ENCODE measurements at places on chromosomes 1 and 21.

DNA sequence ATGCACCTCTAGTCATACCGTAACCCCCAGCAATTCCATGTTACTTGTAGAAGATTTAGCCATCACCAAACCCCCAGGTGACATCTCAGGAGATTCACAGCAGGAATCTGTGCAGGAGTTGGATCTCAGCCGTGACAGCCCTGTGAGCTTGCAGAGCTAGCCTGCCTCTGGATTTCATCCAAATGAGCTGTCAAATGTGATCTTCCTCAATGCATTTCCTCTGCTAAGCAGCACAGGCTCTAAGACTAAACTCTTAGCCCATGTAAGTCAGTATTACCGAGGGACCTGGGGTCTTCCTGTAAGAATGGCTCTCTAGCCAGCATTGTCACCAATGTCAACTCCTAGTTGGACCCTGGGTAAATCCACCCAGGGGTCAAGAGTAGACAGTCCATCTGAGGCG, 41.7 kb downstream of the UMODL1 start:
- DNase-seq = no peak

DNA sequence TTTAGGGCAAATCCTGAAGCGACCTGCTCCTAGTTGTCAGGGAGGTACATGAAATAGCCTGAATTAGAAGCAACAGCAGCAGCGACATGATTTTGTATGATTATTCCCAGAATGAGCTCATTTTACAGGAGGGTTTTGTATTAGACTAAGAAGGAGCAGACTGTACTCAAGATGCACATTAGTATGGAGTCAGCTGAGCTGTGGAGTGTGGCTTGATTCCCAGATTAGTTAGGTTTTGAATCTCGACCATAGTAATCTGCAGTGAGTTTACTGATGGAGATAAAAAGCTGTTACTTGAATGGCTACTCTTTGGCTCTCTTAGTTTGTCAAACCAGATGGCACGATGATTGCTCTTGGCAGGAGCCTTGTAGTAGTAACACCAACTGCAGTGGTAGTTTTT, 143.1 kb downstream of the PHTF1 start:
- no peak for DNase-seq

GRCh38 chr1:111967067-111967690, 22.3 kb downstream of the KCND3 start:
- DNase-seq = no peak

- DNase-seq = no peak
These were observed 56.5 kb downstream of the TOMM20 start for GRCh38 chr1:235072096-235072495.

- no peak for DNase-seq
These were observed 179.7 kb upstream of the C1orf174 start for GRCh38 chr1:4079815-4080214.

- no peak for DNase-seq
These were observed 68.5 kb downstream of the NIBAN1 start for GRCh38 chr1:184905601-184906322.

DNA sequence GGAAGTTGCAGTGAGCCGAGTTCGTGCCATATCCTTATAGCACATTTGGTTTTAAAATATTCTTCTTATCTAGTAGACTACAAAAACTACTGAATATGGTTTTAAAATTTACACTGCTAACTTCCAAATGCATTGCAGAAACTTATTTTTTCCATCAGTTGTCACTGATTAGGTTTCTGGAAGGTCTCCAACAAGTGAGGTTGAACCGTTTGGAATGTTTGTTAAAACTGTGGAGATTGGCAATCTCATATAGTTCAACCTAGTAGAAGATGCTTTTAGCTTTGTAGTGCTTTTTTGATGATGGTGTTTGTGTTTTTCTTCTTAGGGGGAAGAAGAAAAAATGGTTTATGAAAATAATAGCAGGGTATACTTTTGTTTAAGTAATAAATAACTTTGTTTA, 12.9 kb downstream of the CENPF start:
- no peak for DNase-seq

- DNase-seq = no peak
These were observed 91.3 kb downstream of the ATP5PO start for GRCh38 chr21:33824156-33824941.

- no peak for DNase-seq
These were observed 193.0 kb downstream of the FASLG start for GRCh38 chr1:172851856-172852255.

GRCh38 chr1:206912445-206913095, 9.2 kb downstream of the FCMR start:
- no peak for DNase-seq

DNA sequence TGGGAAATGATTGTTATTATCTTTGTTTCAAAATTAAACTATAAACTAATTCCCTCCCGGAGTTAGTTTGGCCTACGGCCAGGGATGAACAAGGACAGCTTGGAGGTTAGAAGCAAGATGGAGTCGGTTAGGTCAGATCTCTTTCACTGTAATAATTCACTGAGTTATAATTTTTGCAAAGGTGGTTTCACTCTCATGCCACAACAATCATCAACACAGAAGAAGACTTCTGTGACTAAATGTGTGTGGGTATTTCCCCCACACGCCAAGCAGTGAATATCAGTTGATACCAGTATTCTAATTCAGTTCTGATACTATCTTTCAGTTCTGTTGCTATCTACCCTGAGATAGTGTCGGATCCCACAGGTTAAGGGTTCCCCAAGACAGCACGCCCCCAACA, 215.1 kb downstream of the S1PR1 start:
- no peak for DNase-seq

DNA sequence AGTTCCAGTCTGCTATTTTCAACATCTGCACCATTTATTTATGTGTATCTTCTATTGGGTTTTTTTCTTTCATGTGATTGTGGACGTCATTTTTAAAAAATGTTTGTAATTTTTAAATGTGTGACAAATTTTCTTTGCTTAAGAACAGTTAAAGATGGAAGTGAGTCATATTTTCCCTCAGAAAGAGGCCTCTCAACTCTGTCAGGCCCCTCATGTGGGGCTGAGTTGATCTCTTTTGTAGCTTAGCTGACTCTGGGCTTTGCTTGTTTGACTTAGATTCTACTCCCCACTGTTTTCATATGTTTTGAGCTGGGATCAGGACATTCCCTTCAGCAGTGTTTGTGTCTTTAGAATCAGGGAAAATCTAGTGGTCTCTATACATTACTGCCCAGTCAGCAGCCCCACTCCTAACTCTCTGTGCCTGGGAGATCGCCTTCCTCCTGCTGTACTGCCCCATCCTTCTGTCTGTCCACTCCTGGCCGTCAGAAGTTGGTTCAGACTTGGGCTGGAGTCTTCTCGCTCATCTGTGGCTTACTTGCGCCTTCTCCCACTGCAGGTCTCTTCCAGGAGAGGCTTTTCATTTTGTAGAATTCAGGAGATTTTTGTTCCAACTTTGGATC, 137.4 kb downstream of the DYRK1A start:
- DNase-seq = no peak

- no peak for DNase-seq
These were observed 57.5 kb upstream of the DISP3 start for GRCh38 chr1:11421443-11421842.

DNA sequence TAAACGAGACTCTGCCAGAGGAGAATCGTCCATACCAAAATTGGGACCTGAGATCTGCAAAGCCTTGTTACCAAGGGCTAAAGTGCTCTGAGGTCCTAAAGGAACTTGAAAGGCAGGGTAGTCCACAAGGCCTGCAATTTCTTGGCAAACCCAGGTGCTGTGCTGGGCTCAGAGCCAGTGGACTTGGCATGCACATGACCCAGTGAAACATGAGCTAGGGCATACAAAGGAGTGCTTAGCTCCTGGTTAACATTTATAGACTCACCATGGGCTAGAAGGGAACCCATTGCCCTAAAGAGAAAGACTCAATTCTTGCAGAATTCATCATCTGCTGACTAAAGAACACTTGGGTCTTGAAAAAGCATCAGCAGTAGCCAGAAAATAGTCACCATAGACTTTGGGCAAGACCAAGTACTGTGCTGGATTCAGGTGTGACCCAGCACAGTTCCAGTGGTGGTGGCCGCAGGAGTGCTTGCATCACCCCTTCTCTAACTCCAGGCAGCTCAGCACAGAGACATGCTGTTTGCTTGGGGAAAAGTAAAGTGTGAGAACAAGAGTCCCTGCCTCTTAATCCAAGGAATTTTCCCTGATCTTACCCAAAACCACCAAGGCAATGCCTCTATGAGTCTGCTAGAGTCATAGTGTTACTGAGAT, 1069.4 kb upstream of the ADGRL2 start:
- no peak for DNase-seq

GRCh38 chr1:115946116-115946515, 30.2 kb upstream of the SLC22A15 start:
- DNase-seq = no peak

- no peak for DNase-seq
These were observed 259.3 kb upstream of the SGIP1 start for GRCh38 chr1:66274634-66275033.

- no peak for DNase-seq
These were observed 3.7 kb downstream of the RAB25 start for GRCh38 chr1:156064615-156065014.

DNA sequence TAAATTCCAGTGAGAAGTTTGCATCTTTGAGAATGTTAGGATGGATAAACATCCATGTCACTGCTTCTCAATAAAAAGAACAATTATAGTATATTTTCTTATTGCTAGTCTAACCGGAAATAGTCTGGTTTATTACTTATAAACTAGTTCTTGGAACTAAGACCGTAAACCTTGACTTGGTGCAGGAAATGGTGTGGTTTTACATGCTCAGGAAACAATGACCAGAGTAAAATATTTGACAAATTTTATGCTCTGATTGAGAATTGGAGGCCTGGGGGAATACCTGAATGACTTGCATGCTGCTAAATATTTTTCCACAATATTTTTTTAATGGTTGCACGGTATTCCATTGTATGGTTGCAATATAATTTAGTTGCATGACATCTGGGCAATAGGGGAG, 76.3 kb downstream of the XCL2 start:
- DNase-seq = no peak

GRCh38 chr21:41727784-41728763, 38.8 kb downstream of the RIPK4 start:
- no peak for DNase-seq

DNA sequence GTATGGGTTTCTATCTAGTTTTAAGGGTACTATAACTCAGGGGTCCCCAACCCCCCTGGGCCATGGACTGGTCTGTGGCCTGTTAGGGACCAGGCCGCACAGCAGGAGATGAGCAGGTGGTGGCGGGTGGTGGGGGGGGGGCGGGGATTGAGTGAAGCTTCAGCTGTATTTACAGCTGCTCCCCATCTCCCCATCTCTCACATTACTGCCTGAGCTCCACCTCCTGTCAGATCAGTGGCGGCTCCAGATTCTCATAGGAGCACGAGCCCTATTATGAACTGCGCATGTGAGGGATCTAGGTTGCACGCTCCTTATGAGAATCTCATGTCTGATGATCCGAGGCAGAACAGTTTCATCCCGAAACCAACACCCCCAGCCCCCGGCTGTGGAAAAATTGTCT, 95.1 kb upstream of the SLC45A1 start:
- no peak for DNase-seq

DNA sequence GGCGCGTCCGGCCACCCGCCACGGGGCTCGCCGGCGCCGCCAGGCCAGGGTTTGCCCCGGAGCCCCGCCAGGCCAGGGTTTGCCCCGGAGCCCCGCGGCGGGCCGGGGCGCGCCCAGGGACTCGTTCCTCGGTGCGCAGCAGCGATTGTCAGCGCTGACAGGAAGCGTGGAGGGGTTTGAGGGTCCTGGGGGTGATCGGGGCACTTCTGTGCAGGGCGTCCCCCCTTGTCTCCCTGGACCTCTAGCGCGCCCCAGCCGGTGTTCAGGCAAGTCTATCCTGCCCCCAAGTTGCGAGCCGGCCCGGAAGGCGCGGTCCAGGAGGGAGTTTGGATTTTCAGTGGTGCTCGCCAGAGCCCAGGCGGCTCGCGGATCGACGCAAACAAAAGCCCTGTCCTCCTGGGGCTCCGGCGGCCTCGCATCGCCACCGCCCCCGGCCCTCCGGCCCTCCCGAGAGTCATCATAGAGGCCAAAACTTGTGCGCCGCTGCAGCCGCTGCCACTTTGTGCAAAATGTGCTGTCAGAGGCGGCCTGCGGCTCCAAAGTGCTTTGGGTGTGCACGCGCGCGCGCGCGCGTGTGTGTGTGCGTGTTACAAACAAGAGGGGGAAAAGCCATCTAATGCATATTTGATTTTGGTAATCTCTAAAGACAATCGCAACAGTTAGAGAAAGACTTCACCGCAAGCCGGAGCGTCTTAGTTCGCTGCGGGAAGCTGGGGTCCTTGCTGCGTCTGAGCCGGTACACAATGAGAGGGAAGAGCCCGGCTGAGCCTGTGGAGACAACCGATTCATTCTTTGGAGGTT, 1.0 kb downstream of the ROR1 start:
- DNase-seq = no peak
